ENCODE measurements at places on chromosomes 6 and 20.

- no peak for DNase-seq
Observed at GRCh38 chr6:39847221-39847620, 55.0 kb downstream of the DAAM2 start.

DNA sequence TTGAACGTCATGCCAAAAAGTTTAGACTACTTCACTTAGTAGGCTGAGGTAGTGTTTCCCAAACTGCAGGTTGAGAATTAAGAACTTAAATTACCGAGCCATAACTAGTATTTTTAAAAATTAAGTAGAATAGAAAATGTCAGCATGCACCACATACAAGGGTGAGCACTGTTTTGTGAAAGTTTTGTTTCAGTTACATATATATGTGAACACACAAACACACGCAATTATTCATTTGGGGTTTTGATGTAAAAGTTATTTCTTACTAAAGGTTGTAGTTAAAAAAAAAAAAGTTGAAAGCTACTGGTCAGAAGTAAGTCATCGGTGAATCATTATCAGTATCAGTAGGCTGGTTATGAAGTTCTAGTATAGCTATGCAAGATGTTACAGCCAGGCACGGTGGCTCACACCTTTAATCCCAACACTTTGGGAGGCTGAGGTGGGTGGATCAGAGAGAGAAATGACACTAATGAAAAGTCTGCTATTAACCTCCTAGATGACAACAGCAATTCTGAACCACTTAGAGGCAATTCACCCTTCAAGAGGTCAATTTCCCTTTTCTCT is 24.1 kb downstream of the FASTKD5 start:
- no peak for DNase-seq

GRCh38 chr20:32577023-32577422 is 8.1 kb downstream of the NOL4L start:
- no peak for DNase-seq

DNA sequence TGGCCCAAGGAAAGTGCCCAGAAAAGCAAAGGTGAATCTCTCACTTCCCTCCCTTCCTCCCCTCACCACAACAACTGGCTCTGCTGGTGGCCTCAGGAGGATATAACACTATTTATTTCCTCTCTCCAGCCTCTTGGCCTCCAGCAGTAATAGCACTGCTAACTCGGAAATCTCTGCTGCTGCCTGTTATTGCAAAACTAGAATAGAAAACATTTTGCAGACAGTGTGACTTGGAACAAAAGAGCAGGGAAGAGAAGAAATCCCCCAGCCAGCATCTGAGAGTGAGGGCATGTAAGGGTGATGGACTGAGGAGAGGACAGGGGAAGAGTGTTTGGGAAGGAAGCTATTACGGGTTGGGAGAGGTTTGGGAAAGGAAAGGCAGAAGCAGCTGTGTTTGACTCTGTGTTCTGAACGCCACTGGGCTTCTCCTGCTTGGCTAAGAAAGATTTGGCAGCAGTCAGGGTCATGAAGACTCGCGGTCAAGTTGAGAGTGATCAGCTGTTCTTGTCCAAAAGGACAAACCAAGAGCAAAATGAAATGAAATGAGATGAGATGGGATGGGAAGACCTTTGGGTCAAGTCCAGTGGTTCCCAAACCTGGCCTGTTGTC is 81.0 kb upstream of the SNX9 start:
- no peak for DNase-seq

- no peak for DNase-seq
Observed at GRCh38 chr6:91852252-91852651, 1265.4 kb upstream of the MAP3K7 start.

DNA sequence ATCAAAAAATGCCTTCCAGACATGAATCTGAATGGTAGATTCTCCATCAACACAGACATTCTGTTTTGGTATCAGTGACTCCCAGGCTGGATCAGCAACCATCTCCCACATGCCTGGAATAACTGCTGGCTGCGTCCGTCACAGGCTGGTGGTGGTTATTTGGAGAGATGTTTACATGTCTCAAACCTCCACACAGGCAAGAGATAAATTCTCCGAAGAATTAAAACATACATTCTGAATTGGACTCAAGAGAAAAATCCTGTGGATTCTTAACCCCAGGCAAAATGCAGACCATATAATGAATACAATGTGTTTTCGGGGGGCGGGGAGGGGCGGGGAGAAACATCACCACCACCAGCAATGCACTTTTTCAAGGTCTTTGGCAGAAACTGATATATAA is 108.2 kb downstream of the THBS2 start:
- DNase-seq: no peak

DNA sequence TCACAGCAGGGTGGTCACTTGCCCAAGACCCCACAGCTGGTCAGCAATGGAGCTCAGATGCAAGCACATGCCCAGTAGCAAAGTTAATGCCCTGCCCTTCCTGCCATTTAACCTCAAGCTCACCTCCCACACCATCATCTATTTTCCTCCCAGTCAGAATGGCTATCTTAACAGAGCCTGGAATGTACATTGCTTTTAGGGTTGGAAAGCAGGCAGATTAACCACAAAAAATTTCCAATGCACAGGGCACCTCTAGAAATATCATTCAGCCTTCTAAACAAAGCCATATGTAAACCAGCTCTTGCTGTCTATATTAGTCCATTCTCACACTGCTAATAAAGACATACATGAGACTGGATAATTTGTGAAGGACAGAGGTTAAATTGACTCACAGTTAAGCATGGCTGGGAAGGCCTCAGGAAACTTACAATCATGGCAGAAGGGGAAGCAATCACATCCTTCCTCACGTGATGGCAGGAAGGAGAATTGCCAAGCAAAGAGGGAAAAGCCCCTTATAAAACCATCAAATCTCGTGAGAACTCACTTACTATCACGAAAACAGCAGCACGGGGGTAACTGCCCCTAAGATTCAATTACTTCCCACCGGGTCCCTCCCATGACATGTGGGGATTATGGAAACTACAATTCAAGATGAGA is 106.9 kb downstream of the FYN start:
- DNase-seq: no peak
